ENCODE measurements at places on chromosomes 13 and 19. TPM values are rescaled to one million over a fixed set of nuclear protein-coding genes. Genes with fewer than 3 reads are reported as not detected.
A peak's percentile ranks its signal among the peaks of the same experiment; 100 is the strongest.

Gene ZNF132
- total RNA-seq, result 5.3 TPM

Gene MYH14
- not detected for total RNA-seq

Gene C19orf85
- not detected for total RNA-seq

DNA sequence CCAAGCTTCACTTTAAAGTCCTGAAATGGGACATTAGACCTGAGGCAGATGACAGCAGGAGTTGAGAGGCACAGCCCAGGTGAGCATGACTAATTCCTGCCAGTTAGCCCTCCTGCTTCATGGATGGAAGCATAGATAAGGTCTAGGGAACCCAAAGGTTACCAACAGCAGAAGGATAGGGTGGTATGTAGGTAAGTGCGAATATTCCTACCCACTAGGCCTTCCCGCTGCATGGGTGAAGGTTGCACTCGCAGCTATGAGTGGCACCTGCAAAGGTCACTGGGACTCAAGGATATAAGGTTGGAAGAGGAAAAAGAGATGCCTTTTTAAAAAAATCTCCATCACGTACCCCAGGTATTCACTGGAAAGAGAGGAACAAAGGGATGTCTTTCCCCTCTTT lies 12.2 kb upstream of the MLLT1 start:
- DNase-seq, result no peak

- DNase-seq, result no peak
These were observed 1152.2 kb upstream of the SPRY2 start for GRCh38 chr13:81493144-81493543.

DNA sequence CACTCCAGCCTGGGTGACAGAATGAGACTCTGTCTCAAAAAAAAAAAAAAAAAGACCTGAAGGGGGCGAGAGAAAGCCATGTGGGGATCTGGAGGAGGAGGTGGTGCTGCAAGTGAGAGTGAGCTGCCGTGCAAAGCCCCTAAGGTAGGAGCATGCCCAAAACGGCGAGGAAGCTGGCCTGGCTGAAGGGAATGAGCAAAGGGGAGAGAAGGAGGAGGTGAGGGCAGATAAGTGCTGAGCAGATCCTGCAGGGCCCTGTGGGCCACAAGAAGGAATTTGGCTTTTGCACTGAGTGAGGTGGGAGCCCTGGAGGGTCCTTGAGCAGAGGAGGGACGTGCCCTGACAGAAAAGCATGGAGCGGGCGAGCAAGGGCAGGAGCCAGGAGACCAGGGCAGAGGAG lies 19.4 kb upstream of the ADGRE5 start:
- DNase-seq, result peak; percentile 68

- no peak for DNase-seq
These were observed 41.5 kb downstream of the WDFY2 start for GRCh38 chr13:51625555-51626345.

- DNase-seq, result no peak
These were observed 6.8 kb downstream of the KATNAL1 start for GRCh38 chr13:30300596-30300995.

DNA sequence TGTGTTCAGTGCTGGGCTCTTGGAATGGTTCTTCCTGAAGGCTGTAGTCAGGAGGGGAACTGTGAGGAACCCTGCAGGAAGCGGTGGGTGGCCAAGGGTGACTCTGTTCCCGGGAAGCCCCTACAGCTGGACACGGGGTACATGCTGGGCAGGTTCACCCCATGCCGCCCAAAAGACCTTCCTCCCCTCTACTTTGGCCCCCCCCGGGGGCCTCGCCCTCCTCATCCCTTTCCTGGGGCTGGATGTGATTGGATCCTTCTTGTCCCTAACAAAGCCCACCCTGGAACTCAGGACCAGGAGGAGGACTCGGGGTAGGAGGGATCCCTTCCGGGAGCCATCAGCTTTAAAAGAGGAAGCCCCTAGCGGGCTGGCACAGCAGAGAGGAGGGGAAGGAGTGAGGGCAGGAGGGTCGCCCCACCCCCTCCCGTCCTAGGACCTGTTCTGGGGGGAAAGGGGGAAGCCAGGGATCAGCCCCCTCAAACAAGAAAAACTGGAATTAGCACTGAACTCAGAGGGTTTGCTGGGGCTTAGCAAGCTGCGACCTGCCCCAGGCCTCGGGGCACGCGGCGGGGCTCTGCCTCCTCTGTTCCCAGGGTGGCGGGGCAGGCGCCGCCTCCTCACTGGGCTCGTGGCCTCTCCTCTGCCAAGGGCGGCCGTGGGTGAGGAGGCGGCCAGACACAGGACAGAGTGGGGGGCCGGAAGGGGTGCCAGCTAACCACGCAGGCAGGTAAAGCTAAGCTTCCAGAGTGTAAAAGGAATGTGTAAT lies 4.0 kb downstream of the CEBPA start:
- no peak for DNase-seq

- no peak for DNase-seq
These were observed 37.4 kb downstream of the GNG7 start for GRCh38 chr19:2665103-2665502.

GRCh38 chr19:48218997-48219396 lies 36.7 kb downstream of the CARD8 start:
- no peak for DNase-seq

- peak; percentile 89 for DNase-seq
These were observed 17.4 kb downstream of the CAPN12 start for GRCh38 chr19:38726761-38727301.

- DNase-seq, result no peak
These were observed 783 bp upstream of the ZNF587B start for GRCh38 chr19:57829316-57829715.

- DNase-seq, result no peak
These were observed 10.3 kb upstream of the DACH1 start for GRCh38 chr13:71877256-71877653.

GRCh38 chr13:100442095-100442832 lies 146.3 kb downstream of the GGACT start:
- DNase-seq, result no peak

GRCh38 chr19:9941231-9941630 lies 4.9 kb upstream of the OLFM2 start:
- DNase-seq, result no peak

- no peak for DNase-seq
These were observed 780 bp upstream of the GTF2F2 start for GRCh38 chr13:45119469-45119990.

DNA sequence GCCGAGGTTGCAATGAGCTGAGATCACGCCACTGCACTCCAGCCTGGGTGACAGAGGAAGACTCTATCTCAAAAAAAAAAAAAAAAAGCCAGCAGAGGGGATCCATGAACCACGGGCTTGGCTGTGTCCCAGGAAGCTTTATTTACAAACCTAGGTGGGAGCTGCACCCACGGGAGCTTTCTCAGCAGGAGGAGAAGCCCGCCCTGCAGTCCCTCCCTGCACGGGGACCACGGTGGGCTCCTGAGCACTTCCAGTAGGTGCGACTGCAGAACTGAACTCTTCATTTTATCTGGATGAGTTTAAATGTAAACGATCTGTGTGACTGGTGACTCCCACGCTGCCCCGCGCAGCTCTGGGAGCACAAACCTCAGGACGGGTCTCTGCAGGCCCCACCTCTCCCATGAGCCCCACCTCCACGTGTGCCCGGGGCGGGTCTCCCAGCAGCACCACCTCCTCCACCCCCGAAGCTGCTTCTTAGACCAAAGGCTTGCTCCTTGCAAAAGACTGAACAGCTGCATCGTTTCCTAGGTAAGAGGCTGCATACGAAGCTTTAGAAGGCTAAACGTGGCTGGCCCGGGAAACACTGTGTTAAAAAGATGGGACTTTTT lies 66.4 kb downstream of the SPACA7 start:
- no peak for DNase-seq

- no peak for DNase-seq
These were observed 451.8 kb downstream of the SUCLA2 start for GRCh38 chr13:47549219-47549752.

DNA sequence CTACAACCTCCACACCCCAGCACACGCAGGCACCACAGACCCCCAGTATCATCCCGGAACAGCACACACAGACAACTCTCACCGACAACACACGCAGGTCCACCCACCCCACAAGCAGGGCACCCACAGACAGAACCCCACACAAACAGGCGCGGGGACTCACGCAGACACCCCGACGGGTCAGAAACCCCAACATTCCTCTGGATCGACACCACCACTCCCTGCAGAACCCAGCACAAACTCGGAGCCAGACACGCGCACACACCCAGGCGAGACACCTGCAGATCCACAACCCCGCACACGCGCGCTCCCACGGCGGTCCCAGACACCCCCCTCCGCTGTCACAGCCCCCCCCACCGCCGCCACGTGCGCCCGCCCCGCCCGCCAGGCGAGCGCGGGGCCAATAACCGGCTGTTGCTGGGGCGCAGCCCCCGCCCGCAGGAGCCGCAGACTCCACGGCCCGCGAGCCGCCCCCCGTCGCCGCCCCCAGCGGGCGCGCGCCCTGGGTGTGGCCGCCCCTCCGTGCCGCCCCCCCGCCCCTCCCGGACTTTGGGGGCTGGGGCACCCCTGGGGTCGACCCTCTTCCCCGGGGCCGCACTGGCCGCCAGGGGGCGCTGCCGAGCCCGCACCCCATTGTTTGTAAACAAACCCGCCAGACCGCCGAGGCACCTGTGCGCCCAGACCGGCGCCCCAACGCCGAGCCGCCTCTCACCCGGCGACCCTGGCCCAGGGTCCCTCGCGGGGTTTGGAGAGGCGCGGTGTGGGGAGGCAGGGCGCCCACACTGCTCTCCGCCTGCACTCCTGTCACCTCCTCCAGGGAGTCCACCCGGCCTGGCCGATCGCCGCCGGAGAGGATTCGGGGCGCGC lies 712 bp downstream of the BBC3 start:
- peak; percentile 87 for DNase-seq

DNA sequence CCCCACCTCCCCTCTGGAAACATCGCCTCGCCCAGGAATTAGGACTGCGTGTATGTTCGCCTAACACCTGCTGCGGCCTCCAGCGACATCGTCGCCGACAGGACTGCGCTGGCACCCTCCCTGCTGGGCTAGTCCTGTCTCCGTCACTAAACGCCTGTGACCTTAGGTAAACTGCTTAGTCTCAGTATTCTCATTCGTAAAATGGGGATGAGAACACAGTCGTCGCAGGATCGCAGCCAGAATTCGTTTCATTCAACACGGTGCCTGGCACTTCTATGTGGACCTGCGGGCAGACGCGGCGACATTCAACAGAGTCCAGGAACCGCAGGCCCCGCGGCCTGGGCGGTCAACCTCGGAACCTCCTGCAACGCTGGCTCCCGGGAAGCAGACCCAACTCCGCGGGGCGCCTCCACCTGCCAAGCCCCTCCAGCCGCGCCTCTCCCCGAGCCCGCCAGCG lies 485 bp downstream of the CRYL1 start:
- DNase-seq, result no peak

DNA sequence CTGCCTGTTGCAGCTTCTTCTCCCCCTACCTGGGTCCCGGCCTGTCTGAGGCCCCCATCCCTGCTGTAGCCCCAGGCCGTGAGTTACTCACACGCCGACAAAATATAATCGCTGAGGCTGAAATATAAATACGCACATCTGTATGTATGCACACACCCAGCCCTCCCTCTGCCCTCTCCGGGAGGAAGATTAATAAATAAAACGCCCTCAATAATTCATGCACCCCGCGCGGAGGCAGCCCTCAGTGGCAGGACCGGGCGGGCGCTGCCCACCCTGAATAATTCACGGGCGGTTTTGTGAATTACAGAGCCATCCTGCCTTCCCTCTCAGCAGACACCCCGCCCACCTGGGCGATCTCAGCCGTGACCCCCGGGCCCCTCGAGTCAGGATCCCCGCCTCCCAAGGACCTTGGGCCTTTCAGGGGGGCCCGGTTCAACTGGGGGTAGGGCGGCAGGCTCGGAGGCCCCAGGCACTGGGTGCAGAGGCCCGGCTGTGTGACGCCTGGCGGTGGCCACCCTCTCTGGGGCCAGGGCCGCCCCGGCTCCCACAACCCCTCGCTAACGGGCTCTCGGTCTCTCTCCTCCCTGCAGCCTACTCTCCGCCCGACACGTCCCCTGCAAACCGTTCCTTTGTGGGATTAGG lies 24.2 kb downstream of the SMIM24 start:
- DNase-seq, result no peak

- no peak for DNase-seq
These were observed 649 bp downstream of the TMEM91 start for GRCh38 chr19:41376998-41377365.

DNA sequence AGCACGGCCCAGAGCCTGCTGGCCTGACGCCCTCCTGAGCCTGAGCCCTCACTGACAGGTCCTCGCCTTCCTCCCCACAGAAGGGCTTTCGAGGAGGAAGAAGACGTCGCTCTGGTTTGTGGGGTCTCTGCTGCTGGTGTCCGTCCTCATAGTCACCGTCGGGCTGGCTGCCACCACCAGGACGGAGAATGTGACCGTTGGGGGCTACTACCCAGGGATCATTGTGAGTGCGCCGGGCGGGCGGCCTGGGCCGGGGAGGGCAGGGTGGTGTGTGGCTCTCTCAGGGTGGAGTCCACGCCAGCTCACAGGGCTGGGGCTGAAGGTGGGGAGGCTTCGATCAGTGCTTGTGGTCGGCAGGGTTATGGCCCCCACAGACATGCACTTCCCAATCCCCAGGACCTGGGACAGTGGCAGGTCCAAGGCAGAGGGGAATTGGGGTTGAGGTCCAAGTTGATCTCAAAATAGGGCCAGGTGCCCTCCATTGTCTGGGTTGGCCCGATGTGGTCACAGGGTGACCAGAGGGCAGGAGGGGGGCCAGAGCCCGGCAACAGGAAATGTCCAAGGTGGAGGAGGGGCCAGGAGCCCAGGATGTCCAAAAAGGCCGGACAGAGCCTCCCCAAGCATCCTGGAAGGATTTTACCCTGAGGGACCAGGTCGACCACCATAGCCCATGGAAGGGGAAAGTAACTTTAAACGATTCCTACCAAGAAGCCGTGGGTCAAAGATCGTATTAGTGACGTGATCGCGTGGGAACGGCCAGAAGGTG lies 7.2 kb downstream of the TMEM255B start:
- no peak for DNase-seq

DNA sequence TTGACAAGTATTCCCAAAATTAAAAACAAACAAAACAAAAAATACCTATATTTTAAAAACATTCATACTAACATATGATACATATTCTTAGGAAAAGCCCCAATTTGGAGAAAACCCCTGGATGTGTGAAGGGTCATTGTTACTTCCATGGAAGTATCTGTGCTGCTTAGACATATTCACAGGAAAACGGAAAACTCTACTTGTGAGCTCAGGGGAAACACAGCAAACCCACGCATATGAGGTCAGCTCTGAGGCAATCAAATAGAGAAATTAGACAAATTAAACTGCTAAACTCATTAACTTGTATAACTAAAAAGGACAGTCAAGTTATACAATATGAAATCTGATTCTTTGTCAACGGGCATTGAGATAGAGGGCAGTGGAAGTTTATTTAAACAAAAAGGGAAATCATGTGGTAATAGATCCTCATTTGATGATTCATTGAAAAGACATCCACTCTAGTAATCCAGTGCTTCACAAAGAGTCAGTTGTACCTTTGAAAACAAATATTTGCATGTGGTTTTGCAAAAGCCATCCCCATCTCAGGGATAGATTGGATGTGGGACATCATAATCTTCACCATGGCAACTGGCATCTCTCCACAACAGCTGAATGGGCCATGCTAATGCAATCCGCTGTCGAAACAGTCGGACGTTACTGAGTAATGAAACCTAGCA lies 423.4 kb downstream of the ITGBL1 start:
- DNase-seq, result no peak
